Activated naive CD4-positive, alpha-beta T cell treated with anti-CD3 and anti-CD28 coated beads, Interleukin-2, amount 10 ng/mL, durations not matched to agents 7 days and 5 days (primary cell): ENCODE measurements at places on chromosomes 6 and 20.
A peak's percentile ranks its signal among the peaks of the same experiment; 100 is the strongest.

- peak; percentile 75 for DNase-seq
These were observed 39.8 kb downstream of the HIVEP1 start for GRCh38 chr6:12051861-12052368.

DNA sequence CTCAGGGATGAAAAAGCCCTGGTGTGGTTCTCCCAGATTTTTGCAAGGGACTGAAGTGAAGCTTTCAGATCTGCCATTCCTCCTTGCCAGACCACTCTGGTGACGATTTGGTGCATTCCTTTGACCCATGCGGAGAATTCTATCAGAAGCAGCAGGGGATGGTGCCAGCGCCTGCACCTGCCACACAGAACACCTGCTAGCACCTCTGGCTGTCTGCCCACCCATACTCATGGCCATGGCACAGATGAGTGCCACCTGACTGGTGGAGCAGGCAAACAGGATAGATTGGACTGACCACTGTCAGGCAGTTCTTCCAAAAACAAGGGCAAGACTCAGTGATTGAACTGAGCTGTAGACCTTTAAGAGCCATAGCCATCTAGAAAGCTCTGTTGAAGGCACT, 107.1 kb downstream of the CDYL start:
- DNase-seq: no peak

- DNase-seq: no peak
These were observed 142.2 kb upstream of the AFDN start for GRCh38 chr6:167684276-167685104.

DNA sequence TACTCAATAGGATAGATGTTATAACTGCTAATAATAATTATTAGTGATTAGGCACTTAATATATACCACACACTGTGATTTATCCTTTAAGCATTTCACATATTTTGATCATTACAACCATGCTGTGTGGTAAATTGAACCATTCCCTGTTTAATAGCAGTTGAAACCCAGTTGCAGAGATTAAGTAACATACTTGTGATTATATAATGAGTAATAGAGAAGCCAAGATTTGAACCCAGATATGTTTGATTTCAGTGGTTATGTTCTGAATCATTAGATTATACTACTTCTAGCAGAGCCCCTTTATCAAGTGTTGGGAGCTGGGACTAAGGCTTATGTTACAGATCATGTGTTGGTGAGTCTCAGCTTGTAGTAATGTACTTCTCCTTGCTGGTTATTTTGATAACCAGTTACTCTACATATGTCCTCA, 44.1 kb downstream of the STK4 start:
- no peak for DNase-seq

DNA sequence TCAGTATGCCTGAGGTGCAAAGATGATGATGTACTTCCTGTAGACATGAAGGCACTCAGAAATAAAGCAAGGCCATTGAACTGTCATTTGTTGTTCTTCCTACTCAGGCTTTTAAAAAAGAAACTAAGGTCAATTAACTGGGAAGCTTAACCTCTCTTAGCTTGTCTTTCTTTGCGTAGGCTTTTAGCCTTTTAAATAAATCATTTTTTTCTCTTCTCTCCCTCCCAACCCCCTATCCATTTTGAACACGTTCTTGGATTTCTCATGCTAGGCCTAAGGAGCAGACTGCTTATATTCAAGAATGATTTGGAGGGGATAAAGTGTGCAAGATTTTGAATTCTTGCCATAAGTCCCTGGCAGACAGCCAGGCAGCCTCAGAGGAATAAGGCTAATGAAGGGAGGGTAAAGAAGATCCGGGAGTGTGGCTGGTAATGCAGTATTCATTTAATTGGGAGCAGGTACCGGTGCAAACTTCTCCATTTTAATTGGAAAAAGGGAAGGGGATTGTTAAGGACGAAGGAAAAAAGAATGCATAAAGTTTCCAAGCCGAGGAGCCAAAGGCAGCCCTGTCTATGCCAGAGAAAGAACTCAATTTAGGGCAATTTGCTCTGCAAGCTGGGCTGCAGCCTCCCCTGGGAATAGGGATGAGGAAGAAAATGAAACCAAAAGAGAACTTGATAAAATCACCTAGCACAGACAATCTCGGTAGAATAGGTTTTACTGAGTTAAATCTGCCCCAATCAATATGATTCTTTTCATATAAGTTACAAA, 343.8 kb upstream of the MMS22L start:
- DNase-seq: no peak

DNA sequence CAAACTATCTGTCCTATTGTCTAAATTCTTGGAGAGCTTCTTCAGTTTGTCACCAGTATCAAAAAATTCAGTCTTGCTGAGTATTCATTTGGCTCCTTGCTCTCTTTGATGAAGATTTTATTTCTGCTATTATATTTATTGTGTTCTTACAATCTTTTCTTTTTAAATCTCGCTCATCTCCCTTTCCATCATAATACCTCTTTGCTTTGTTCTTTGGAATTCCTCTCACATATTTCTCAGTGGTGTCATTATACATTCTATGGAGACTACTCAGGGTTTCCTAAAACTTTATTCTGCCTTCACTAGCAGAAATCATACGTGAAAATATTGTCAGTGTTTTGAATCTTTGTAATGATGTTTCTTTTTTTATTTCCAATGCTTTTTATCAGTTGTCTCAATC, 445.2 kb upstream of the ID4 start:
- DNase-seq: no peak

- DNase-seq: no peak
These were observed 64.4 kb downstream of the TMEM170B start for GRCh38 chr6:11601776-11602605.

DNA sequence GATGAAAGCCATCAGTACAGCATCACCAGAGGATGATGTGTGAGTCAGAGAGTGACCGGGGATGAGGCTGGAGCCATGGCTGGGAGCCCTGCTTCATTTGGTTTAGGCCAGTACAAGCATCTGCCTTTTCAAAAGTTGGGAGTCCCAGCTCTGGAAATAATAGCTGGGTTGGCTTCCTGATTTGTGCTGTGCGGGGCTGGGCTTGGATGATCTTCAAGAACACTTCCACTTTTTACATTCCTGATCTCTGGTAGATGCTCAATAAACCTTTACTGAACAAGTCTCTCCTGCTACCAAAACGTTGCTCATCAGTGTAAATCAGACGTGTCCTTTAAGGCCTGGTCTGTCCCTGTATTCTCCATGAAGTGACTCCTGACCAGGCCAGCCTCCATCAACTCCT, 44.1 kb upstream of the ADGRF4 start:
- no peak for DNase-seq

DNA sequence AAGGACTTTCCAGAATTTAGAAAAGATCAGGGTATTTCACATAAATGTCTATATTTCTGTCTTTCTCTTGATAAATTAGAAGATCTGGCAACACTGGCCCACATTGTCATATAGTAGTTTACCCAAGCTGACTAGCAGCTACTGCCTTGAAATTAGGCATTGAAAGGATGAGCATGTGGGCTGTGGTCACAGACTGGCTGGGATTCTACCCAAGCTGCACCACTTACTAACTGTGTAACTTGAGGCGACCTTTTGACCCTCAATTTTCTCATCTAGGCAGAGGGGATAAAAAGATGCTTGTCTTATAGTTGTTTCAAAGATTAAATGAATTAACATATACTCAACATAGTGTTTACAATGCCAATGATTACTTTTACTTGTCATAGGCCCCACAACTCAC, 152.7 kb upstream of the BMP2 start:
- no peak for DNase-seq

GRCh38 chr20:59144831-59145196, 18.8 kb upstream of the ZNF831 start:
- DNase-seq: no peak

- DNase-seq: peak; percentile 89
These were observed at the start of gene VARS1 for GRCh38 chr6:31795616-31796298. TSS of gene VARS1 (minus strand) at chr6:31795752. CDS start at chr6:31795217, 535 bp downstream.

DNA sequence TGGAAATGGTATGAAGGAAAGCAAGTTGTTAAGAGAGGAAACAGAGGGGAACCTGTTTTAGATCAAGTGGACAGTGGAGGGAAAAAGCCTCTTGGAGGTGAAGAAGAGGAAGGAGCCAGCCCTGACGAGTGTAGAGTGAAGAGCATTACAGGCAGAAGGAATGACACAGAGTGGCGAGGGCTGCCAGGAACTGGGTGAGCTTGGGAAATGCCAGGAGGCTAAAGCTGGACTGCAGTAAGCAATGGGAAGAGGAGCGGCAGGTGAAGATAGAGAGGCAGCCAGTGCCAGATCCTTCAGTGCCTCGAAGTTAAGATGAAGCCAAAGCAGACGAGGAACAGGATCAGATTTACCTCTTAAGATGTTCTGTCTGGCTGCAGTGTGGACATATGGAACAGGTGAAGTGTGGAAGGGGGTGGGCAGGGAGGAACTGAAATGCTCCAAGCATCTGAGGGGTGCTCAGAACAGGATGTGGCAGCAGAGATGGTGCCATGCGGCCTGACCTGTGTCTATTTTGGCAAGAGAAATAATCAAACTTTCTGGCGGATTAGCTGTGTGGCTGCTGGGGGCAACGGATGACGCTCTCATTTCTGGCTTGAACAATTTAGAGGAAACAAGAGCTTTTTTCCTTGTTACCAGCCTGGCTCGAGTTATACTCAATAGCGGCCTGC, 748.4 kb downstream of the PTPRT start:
- no peak for DNase-seq

DNA sequence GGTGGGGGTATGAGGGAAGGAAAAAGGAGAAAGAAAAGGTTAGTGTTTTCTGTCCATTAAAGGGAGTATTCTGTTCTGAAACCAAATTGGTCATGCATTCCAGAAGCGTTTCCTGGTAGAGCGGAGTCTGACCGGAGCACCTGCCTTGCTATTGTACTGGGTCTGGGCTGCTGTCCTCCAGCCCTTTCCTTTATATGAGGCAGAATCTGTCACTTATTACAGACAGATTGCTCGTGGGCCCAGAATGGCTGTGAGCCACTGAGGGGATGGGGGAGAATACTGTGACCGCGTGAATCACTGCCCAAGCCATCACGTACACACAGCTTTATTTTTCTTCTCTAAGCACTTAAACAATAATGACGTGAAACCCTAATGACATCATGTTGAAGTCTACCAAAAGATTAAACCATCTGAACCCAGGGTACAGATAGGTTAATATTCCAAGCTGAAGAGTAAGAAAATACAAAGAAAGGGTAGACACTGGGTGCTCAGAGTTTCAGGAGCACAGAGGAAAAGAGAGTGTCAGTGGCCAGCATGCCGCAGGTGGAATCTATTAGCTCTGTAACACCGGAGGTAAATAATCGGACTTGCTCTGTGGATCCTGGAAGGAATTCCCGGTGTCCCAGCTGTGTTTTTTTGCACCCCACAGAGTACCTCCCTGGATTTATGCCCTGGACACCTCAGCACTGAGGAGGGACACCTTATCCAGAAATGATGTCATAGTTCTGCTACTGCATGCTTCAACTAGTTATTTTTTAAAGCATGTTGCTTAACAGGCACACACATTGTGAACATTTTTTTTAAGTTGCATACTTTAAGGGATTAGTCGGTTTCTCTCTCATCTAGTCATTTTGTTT, 573.3 kb downstream of the PKHD1 start:
- DNase-seq: no peak

DNA sequence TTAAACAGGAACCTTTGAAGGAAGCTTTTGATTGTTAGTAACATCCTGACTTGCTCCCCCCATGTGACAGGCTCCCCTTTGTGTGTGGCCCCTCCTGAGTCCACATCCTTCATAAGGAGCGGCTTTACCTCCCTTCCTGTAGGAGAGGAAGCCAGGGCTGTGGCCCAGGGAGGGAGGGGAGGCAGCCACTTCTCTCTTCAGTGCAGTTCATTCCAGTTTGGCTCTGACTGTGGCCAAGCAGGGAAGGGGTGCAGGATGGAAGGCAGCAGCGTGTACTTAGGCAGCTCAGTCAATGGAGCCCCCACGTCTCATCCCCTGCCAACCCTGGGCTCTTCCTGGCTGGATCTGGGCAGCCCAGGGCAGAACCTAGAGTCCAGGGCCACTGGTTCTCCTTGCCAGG, 295.2 kb downstream of the QKI start:
- no peak for DNase-seq

GRCh38 chr6:98041056-98041455, 758.0 kb upstream of the MMS22L start:
- no peak for DNase-seq

- no peak for DNase-seq
These were observed 140.4 kb downstream of the C6orf58 start for GRCh38 chr6:127717384-127717783.

- DNase-seq: no peak
These were observed 11.6 kb upstream of the C20orf204 start for GRCh38 chr20:64024141-64024990.

GRCh38 chr6:134122775-134123174, 70.4 kb upstream of the SLC2A12 start:
- DNase-seq: no peak
